ENCODE measurements at places on chromosomes 11 and 22. TPM values are rescaled to one million over a fixed set of nuclear protein-coding genes. Genes with fewer than 3 reads are reported as not detected.

TNNI2 gene
- total RNA-seq: not detected

EMID1 gene
- not detected for total RNA-seq

OR9G1 gene
- not detected for total RNA-seq

LSP1 gene
- total RNA-seq: 1.5 TPM

DAGLA gene
- total RNA-seq: 1.6 TPM

TSSK2 gene
- total RNA-seq: not detected

CHRNA10 gene
- total RNA-seq: 0.66 TPM
